ENCODE measurements at places on chromosomes 3 and 15.

- DNase-seq, result no peak
Measured at GRCh38 chr3:37745076-37745475, 116.6 kb upstream of the CTDSPL start.

- no peak for DNase-seq
Measured at GRCh38 chr15:99953886-99954285, 220.6 kb upstream of the LYSMD4 start.

DNA sequence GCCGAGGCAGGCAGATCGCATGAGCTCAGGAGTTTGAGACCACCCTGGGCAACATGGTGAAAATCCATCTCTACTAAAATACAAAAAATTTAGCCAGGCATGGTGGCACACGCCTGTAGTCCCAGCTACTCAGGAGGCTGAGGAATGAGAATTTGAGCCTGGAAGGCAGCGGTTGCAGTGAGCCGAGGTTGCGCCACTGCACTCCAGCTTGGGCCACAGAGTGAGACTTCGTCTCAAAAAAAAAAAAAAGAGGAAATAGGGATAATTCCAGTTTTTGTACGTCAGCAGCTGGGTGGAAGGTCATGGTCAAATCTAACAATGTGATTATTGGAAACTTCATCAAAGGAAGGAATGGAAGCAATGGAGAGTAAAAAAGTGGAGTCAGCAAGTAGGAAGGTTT, 3.1 kb downstream of the CMC1 start:
- DNase-seq, result no peak

GRCh38 chr15:91821458-91821857, 32.0 kb upstream of the SLCO3A1 start:
- no peak for DNase-seq

DNA sequence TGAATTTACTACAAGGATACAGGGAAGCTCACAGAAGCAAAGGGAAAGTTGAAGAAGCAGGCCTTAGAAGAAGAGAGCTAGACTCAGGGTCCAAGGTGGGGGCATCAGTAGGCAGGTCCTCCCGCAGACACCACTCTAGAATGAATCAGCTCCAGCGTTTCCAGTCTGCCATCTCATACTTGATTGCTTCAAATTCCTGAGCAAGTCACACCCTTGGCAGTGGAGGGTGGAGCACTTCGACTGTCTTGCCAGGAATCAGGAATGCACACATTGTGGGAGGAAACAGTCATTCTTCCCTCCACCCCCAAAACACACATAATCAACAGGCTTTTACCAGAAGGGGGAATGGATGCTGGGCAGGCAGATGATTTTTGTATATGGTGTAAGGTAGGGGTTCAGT, 78.5 kb downstream of the CHCHD6 start:
- no peak for DNase-seq

- no peak for DNase-seq
Measured at GRCh38 chr3:123123716-123124616, 57.1 kb downstream of the PDIA5 start.

- no peak for DNase-seq
Measured at GRCh38 chr3:193346259-193346658, 32.3 kb downstream of the ATP13A5 start.

- peak; percentile 56 for DNase-seq
Measured at GRCh38 chr3:57007521-57008460, 52.7 kb upstream of the SPATA12 start.

- DNase-seq, result peak; percentile 50
Measured at GRCh38 chr15:95468820-95469219, 861.7 kb upstream of the NR2F2 start.

- DNase-seq, result no peak
Measured at GRCh38 chr3:172258624-172259023, 189.6 kb downstream of the GHSR start.

- DNase-seq, result peak; percentile 53
Measured at GRCh38 chr3:30658328-30659052, 52.1 kb downstream of the TGFBR2 start.

DNA sequence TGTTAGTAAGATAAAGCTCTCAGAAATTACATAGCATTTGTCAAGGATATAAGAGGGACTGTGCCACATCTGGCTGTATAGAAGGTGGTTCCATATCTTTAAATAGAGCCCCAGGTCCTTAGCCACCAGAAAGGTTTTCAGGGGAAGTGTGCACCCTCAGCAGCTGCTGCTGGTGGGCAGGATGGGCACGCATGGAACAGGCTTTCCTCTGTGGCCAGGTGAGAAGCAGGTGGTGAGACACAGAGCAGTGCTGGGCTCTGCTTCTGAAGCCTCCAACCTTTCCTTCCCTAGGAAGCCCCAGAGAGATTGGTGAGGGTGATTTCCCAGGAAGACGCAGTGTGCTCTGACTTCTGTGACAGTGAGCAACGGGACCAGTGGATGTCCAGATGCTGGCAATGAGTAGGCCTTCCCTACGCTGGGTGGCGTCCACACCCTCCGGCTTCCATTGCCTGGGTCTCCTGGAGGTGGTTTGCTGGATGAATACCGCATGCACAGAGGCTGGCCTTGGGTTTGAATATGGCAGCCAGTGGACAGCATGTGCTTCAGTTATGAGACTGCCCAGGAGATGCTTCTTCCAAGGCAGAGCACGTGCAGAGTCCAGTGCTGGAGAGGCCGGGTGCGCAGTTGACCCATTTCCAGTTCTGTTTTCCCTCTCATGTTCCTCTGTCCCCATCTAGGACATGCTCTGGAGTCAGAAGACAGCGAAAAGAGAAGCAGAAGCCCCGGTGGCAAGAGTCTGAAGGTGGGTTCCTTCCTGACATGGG, 52.7 kb upstream of the POLG start:
- DNase-seq, result no peak

DNA sequence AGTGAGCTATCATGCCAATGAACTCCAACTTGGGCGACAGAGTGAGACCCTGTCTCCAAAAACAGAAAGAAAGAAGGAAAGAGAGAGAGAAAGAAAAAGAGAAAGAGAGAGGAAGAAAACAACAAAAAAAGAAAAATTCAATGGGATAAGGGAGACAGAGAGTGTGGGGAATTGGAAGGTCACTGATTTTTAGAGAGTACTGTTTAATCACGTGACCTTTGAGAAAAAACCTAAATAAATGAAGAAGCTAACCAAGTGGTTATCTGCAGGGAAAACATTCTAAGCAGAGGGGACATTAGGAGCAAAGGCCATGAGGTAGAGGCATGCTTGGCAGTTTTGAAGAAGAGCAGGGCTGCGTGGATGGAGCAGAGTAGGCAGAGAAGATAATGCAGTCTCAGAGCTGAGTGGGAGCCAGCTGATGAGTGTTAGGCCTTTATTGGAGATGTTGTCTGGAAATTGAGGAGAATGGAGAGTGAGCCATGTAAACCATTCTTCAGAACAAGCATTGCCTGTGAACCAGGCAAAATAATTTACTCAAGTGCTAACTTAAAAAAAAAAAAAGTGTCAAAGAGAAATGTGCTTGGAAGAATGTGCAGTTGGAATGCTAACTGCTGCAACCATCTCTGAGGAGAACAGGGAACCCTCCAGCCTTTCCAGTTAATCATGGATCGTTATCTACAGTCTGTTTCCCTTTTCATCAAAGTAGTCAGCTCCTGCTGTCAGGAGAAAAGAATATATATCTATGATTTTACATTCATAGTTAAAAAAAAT, 377.3 kb upstream of the SEMA6D start:
- no peak for DNase-seq

- DNase-seq, result no peak
Measured at GRCh38 chr15:100726421-100727190, 124.2 kb downstream of the ASB7 start.

- peak; percentile 32 for DNase-seq
Measured at GRCh38 chr3:126524429-126524988, 554 bp downstream of the CHST13 start.

GRCh38 chr3:41018855-41019254, 180.4 kb upstream of the CTNNB1 start:
- DNase-seq, result no peak

- DNase-seq, result no peak
Measured at GRCh38 chr3:72335458-72336095, 512.7 kb downstream of the SHQ1 start.

- no peak for DNase-seq
Measured at GRCh38 chr15:68783226-68784058, 37.3 kb downstream of the ANP32A start.

GRCh38 chr3:176692199-176692965, 504.9 kb downstream of the TBL1XR1 start:
- no peak for DNase-seq

DNA sequence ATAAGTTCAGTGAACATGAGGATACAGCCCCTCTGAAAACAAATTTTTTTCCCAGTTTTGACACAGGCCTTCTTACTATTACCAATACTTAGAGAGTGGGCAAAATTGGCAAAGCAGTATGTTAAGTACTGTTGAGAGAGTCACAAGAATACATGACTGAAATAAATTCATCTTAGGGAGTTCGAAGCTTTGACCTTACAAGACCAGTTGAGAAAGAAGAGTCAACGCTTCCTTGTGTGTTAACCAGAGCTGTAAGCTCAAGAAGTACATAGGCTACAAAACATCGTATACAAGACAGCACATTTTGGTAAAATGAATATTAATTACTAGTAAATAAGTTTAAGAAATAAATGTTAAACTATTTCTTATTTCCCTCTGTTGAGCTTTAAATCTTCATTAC, 164.4 kb upstream of the RORA start:
- DNase-seq, result no peak

GRCh38 chr3:104952146-104952972, 414.4 kb upstream of the ALCAM start:
- no peak for DNase-seq

- DNase-seq, result no peak
Measured at GRCh38 chr3:5390221-5390620, 202.7 kb downstream of the EDEM1 start.

- DNase-seq, result no peak
Measured at GRCh38 chr3:118408431-118408830, 626.2 kb downstream of the IGSF11 start.

- DNase-seq, result no peak
Measured at GRCh38 chr3:107994956-107995715, 95.7 kb downstream of the CD47 start.

GRCh38 chr3:72776-73175, 123.8 kb upstream of the CHL1 start:
- DNase-seq, result no peak

GRCh38 chr3:45240292-45240691, 14.2 kb upstream of the TMEM158 start:
- DNase-seq, result no peak

GRCh38 chr3:107767897-107768605, 245.3 kb downstream of the BBX start:
- DNase-seq, result no peak

DNA sequence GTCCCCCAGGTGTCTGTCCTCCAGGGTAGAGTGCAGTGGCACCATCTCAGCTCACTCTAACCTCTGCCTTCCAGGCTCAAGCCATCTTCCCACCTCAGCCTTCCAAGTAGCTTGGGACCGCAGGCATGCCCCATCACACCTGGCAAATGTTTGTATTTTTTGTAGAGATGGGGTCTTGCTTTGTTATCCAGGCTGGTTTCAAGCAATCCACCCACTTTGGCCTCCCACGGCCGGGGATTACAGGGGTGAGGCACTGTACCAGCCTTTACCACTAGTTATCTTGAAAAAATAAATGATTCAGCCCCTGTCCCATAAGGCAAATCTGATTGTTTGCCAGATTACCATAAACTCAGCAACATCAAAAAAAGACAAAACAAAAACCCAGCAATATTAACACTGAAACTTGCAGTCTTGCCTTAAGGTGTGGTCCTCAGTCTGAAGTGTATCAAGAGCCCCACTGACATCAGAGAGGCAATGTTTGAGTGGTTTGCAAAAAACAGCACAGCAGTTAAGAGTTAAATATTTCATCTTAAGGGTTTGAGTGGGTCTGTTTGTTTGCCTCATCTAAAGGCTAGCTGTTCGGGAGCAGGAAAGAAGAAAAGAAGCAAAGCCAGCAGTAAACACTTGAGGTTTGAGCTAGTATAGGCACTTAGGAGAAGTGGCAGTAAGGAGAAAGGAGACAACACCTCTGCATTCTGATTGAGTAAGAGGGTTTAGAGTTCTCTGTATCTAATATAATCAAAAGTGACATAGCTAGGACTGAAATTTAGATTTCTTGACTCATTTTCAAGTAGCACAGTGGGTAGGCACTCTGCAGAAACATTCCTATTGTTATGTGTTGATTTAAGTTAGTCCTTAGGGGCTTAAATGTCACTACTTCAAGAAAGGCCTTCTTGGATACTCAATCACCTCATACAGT, 26.3 kb upstream of the EDEM1 start:
- no peak for DNase-seq

- DNase-seq, result no peak
Measured at GRCh38 chr3:69092030-69092516, 7.3 kb downstream of the ARL6IP5 start.

GRCh38 chr15:40069178-40070165, 30.5 kb upstream of the SRP14 start:
- peak; percentile 93 for DNase-seq

DNA sequence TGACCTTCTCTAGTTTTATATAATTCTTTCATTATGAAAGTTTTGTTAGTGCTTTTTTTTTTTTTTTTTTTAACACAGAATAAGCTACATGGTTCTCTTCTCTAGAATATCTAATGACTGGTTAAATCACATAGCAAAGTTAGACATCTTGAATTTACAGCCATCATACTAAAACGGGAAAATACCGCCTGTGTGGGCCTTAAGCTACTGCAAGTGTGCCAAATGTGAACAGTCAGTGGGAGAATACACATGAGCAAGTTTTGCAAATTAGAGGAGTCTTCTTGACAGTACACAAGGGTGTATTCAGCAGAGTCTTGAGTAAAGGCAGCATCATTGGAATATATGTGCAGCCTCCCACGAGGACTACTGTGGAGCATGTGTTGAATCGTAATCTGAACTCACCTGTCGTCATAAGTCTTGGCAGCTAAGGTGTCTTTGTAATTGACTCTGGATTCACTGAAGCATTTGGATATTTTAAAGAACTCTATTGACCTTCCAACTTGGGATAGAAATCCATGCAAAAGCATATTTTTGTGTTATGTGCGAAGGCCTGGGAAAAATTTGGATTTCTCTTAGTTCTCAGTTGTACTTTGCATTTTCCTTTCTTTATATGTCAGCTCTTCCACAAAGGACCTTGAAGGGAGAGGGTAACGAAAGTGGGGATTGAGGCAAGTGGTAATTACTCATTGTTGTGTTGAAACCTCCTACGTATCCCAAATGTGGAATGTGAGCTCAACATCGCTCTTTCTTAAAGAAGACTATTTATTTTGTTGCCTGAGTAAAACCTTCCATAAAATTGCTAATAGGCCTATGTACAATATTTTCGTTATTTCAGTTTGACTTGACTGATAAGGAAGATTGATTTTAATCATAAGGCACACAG, 117.4 kb downstream of the ATG7 start:
- DNase-seq, result no peak

GRCh38 chr3:50616770-50617095, 218 bp upstream of the MAPKAPK3 start:
- peak; percentile 94 for DNase-seq

DNA sequence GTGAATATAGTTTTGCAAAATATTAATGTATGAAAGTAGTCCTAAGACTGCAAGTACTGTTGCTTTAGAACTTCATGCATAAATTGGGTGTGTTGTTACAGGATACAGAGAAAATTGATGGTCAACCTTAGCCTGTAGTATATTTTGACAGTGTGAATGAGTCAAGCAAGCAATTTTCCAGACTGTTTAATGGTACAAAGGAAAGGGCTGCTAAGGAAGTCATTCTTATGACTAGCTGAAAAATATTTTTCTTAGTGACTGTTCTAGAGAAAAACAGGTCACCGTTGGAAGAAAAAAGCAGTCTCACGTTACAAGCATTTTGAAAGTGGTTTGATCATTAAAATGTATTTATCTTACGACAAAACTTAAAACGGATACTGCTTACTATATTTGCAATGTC, 49.2 kb downstream of the MBNL1 start:
- no peak for DNase-seq
